ENCODE measurements at places on chromosomes 3 and 15. TPM values are rescaled to one million over a fixed set of nuclear protein-coding genes. Genes with fewer than 3 reads are reported as not detected.
A peak's percentile ranks its signal among the peaks of the same experiment; 100 is the strongest.

Gene CCDC191
- 5.4 TPM for total RNA-seq

Gene PTH1R
- total RNA-seq, result 0.34 TPM

DNA sequence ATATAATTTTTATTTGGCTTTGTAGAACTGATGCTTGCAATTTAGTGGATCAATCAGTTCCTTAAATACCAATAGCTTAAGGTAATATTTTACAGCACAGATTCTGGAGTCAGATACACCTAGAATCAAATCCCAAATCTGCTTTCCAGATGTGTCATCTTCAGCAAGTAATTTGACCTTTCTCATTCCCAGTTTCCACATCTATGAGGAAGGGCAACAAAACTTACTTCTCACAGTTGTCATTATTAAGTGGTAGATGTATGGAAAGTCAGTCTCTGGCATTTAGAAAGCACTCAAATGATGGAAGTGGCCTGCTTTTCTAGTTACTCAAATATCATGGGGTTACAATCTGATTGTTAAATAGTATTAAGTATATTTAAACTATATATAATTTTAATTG is 767.0 kb downstream of the CADM2 start:
- H3K4me1 ChIP-seq, result no peaks in the 10 kb centered on the region
- no peak overlapping the region for H3K4me3 ChIP-seq
- no peaks in the 10 kb centered on the region for H3K27me3 ChIP-seq
- no peak overlapping the region for H3K27ac ChIP-seq

DNA sequence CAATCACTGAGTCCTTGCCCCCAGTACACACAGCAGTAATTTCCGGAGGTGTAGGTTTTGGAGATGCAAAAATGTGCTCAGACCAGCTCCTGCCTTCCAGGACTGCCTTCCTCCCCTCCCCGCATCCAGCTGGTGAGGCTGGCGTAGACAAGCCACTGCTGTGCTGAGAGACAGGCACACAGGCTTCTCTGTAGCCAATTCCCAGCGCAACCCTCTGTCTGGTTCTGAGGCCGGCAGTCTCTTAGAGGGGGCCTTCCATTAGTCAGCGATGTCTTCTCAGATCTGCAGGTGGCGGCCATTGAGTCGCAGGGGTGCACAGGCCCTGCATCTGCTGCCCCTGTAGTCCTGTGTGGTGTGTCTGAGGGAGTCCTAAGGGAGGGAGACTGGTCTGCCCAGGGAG is 114.4 kb downstream of the DNAJB8 start:
- H3K27ac ChIP-seq, result no peak overlapping the region
- peaks cover 15% of the 10 kb centered on the region for H3K4me1 ChIP-seq
- no peak for DNase-seq
- no peaks in the 10 kb centered on the region for H3K27me3 ChIP-seq

- H3K27me3 ChIP-seq, result no peaks in the 10 kb centered on the region
- no peak overlapping the region for H3K4me3 ChIP-seq
- no peaks in the 10 kb centered on the region for H3K36me3 ChIP-seq
- H3K27ac ChIP-seq, result peak overlapping the region; percentile 27
These were observed 47.5 kb upstream of the IDH2 start for GRCh38 chr15:90149609-90150340.

DNA sequence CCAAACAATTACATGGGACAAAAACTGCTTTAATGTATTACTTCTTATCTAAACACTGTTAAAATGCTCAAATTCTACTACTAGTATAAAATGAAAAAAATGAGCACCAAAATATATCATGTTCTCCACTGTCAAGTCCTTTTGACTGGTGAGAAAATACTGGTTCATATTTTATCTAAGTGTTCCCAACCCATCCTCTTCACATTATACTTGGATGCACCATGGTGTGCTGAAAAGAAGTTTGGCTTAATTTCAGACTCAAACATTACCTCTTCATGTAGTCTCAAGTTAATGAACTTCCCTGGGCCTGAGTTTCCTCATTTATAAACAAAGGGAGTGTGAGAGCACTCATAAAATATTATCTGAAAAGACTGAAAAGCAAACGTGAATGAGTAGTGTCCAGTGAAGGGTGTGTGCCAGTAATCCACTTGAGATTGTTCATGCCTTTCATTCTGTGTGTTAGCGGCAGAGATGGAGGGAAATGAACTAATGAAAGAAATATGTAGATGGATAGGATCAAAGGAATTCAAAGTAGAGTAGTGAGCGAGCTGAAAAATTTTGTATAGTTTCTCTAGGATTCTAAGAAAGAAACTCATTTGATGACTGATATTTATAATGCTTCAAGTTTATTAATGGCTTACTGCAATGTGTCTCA is 263.2 kb downstream of the NLGN1 start:
- DNase-seq, result no peak
- H3K27ac ChIP-seq, result no peak overlapping the region
- H3K4me3 ChIP-seq, result no peak overlapping the region
- H3K36me3 ChIP-seq, result peaks cover under 1% of the 10 kb centered on the region

GRCh38 chr3:122907471-122907870 is 112.6 kb downstream of the SLC49A4 start:
- H3K27ac ChIP-seq, result no peak overlapping the region
- H3K36me3 ChIP-seq, result peaks cover 18% of the 10 kb centered on the region
- no peak overlapping the region for H3K4me3 ChIP-seq
- H3K27me3 ChIP-seq, result no peaks in the 10 kb centered on the region

DNA sequence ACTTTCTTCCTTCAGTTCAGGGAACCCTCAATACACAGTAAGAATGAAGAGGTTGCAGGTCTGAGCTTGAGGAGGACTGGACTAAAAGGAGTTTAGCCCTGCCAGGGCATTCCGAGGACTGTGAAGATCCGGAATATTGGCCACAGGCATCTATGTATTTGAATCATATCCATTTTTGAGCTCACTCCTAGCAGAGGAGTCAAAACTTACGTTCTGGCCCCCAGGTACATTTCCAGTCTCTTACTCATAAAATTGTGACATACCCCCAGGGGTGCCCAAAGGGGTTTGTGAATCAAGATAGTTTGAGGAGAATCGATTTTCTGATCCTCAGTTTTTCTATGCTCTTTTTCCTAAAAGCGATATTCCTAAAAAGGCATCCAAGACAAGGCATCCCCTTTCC is 27.6 kb upstream of the SRP14 start:
- H3K27me3 ChIP-seq, result no peaks in the 10 kb centered on the region
- peak overlapping the region; percentile 20 for H3K4me3 ChIP-seq
- no peak for DNase-seq
- H3K36me3 ChIP-seq, result no peaks in the 10 kb centered on the region
- peaks cover 32% of the 10 kb centered on the region for H3K4me1 ChIP-seq

GRCh38 chr3:109372639-109373038 is 35.3 kb upstream of the DPPA4 start:
- no peaks in the 10 kb centered on the region for H3K4me1 ChIP-seq
- H3K36me3 ChIP-seq, result no peaks in the 10 kb centered on the region
- H3K27ac ChIP-seq, result no peak overlapping the region
- no peak for DNase-seq
- no peaks in the 10 kb centered on the region for H3K27me3 ChIP-seq
- no peak overlapping the region for H3K4me3 ChIP-seq

- H3K4me1 ChIP-seq, result peaks cover 10% of the 10 kb centered on the region
- no peaks in the 10 kb centered on the region for H3K36me3 ChIP-seq
- no peak for DNase-seq
- H3K27me3 ChIP-seq, result peaks cover 4% of the 10 kb centered on the region
These were observed 38.6 kb downstream of the MAGEF1 start for GRCh38 chr3:184672977-184673870.

GRCh38 chr15:87841426-87841998 is 415.0 kb downstream of the NTRK3 start:
- H3K4me1 ChIP-seq, result no peaks in the 10 kb centered on the region
- H3K36me3 ChIP-seq, result no peaks in the 10 kb centered on the region
- no peak for DNase-seq
- H3K27me3 ChIP-seq, result peaks cover 3% of the 10 kb centered on the region

GRCh38 chr3:123053107-123053506 is 13.7 kb upstream of the PDIA5 start:
- DNase-seq, result no peak
- peaks cover 4% of the 10 kb centered on the region for H3K4me1 ChIP-seq
- no peaks in the 10 kb centered on the region for H3K36me3 ChIP-seq
- peaks cover 4% of the 10 kb centered on the region for H3K27me3 ChIP-seq
- H3K27ac ChIP-seq, result no peak overlapping the region

DNA sequence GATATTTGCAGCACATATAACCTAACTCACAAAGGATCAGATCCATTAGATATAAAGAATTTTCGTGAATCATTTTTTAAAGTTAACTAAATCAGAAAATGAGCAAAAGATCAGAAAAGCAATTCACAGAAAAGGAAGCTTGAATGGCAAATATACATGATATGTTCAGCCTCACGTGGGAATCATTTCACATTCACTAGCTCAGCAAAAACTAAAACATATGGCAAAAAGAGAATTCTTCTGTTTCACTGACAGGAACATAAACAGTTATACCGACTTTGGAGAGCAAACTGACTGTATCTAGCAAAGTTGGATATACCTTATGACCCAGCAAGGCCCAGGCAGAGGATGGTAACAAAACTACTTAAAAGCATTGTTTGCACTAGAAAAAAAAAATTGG is 34.0 kb upstream of the NR2E3 start:
- peaks cover 8% of the 10 kb centered on the region for H3K4me1 ChIP-seq
- no peak overlapping the region for H3K4me3 ChIP-seq
- no peak for DNase-seq
- H3K27ac ChIP-seq, result no peak overlapping the region
- H3K27me3 ChIP-seq, result peaks cover 9% of the 10 kb centered on the region

DNA sequence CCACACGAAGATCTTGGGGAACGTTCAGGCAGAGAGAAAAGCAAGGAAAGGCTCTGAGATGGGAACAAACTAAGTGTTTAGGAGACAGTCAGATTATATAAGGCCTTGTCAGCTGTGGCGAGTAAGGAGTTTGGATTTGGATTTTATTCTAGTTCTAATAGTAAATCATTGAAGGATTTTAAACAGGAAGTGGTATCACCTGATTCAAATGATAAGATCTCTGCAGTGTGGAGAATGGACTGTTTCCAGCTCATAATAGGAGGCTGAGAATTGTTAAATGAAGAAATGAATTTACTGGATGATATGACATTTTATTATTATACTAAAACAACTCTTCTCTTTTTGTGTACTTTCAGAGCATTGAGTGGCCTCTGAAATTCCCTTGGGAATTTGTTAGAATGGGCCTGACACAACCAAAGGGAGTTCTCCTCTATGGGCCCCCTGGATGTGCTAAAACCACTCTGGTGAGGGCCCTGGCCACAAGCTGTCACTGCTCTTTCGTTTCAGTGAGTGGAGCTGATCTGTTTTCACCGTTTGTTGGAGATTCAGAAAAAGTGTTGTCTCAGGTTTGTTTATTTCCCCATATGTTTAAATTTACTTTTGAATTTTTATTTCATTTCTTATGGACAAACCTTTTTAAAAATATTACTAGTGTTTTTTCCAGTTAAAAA is 36.0 kb upstream of the GATM start:
- H3K4me3 ChIP-seq, result no peak overlapping the region
- H3K4me1 ChIP-seq, result no peaks in the 10 kb centered on the region
- no peaks in the 10 kb centered on the region for H3K27me3 ChIP-seq
- no peak overlapping the region for H3K27ac ChIP-seq
- no peak for DNase-seq
- peaks cover 31% of the 10 kb centered on the region for H3K36me3 ChIP-seq

DNA sequence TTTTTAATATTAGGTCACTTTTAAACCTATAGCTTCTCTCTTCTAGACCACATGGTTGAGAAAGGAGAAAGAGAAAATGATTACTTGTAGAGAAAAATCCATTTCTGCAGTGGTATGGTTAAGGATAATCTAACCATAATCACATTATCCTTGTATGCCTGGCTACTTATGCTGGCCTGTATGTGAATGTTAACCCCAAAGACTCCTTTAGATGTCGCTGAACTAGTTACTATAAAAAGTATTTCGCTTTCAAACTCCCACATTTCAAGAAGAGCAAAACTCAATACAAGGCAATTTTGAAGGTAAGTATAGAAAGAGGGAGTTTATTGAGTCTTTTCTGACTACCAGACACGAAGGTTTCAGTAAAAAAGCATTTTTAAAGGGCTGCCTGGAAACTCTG is 2.2 kb downstream of the KCTD6 start:
- H3K27me3 ChIP-seq, result no peaks in the 10 kb centered on the region
- DNase-seq, result no peak
- H3K36me3 ChIP-seq, result peaks cover 3% of the 10 kb centered on the region
- H3K4me3 ChIP-seq, result peak overlapping the region; percentile 95
- no peak overlapping the region for H3K27ac ChIP-seq

GRCh38 chr3:157360044-157360443 is 76.6 kb upstream of the PTX3 start:
- no peak for DNase-seq
- no peak overlapping the region for H3K4me3 ChIP-seq
- H3K27ac ChIP-seq, result no peak overlapping the region
- peaks cover 39% of the 10 kb centered on the region for H3K4me1 ChIP-seq

DNA sequence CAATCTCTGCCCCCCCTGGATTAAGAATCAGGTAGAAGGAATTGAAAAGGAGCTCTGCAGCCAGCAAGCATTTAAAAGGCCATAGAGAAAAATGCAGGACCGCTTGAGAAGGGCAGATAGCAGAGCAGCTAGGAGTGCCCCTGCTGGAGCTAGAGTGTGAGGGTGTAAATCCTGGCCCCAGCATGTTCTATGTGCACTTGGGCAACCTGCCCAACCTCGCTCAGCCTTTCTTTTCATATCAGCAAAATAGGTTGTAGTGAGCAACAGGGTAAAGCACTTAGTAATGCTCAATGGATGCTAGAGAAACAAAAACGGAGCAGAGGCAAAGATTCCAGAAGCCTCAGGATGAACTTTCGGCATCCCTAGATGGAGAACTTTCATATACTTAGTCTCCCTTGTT is 25.0 kb upstream of the THBS1 start:
- H3K36me3 ChIP-seq, result no peaks in the 10 kb centered on the region
- no peaks in the 10 kb centered on the region for H3K27me3 ChIP-seq
- no peak overlapping the region for H3K27ac ChIP-seq
- DNase-seq, result no peak
- no peak overlapping the region for H3K4me3 ChIP-seq

Measured in neural crest cell (in vitro differentiated cells).